CD4-positive, alpha-beta T cell treated with Interleukin-2 at 100 ng/mL for 4 hours (primary cell): ENCODE measurements at places on chromosomes 2 and 18.

DNA sequence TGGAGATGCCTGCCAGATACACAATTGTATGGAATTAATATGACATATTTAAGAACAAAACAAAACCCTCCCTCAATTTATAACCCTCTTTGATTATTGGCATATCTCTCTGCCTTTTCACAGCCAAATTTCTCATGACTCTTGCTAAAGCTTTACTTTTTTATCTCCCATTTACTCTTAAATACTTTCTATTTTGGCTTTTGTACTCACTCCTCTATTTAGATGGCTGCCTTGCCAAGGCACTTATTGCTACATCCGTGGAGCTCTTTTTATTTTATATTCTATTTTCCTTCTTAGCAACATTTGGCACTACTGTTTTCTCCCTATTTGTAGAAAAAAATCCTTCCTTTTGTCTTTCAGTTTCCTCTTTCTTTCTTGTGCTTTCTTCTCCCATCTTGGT is 466.4 kb upstream of the CWC22 start:
- DNase-seq, result no peak

DNA sequence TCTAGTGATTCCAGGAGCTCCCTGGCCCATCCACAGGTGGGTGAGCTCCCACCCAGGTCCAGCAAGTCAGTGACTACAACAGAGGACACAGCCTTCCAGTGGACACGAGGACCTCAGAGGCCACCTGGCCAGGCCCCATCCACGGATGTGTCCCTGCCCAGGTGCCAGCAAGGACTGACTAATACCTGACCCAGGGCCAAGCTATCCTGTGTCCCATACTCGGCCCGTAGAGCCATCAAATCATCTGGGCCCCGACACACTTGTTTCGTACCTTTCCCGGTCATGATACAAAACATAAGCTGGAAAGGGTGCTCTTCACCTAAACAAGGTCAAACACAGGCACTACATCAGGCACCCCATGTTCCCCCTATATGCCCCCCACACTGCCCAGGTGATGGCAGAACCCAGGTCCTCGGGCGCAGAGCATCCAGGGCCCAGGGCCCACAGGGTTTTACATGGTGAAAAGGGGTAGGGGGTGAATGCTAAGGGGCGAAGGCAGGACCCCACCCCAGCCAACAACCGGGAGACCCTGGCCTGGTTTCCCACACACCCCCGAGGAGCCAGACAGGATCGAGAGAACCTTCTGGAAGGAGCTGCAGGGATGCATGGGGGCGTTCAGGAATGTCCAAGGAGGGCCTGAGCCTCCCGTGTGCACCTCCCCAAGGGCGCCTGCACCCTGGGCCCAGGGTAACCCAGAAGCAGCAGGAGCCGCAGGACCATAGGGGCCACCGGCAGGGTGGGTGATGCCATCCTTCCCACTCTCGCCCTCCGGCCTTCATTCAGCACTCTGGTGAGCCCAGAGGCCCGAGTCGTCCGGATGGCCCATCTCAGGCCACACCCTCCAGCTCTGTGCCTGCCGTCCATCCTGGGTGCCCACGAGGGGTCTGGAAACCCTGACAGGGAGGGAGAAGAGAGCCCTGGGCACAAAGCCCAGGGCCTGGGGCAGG is 94.3 kb downstream of the HDAC4 start:
- no peak for DNase-seq

DNA sequence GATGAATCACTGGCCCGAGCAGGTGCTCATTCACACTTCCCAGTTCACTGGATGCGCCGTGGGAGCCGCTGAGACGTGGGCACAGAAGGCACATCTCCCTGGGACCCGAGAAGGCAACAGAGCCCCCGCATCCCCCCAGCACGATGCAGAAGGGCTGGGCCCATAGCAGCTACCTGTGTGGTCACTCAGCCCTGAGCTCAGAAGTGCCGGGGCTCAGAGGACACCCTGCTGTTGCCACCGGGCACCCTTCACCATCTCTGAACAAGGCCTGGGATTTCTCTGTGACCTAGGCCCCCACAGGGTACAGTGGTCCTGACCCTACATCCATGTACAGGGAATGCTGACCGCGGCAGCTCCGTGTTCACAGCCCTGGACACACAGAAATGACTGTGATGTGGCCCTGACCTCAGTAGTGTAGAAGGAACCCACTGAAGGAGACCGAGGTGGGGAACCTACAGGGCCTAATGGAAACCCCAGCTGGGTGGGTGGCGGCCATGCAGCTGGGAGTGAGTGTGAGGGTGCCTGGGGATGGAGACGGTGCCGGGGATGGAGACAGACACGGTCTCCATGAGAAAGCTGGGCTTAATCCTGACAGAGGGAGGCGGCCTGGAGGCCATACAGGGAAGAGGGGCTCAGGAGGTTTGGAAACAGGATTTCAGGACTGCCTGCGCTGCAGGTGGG is 111.9 kb upstream of the OTOS start:
- no peak for DNase-seq

- DNase-seq, result no peak
Observed at GRCh38 chr2:207516206-207516605, 13.6 kb upstream of the CREB1 start.

DNA sequence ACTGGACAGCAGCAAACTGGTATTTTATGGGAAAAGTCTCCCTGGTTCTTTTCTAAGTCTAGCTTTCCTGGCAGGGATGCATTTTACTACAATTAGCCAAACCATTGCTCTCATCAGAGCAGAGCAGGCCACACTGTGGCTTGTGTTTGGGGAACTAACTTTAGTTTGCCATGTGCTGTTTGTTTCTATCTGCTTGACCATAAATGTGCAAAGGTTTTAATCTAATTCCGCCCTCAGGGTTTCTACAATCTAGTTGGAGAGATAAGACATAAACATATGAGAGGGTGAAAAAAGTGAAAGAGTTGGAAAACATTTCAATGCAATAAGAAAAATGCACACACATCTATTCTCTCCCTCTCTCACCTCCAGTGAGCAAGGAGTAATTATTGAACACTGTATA is 86.9 kb upstream of the MAPK4 start:
- no peak for DNase-seq

- no peak for DNase-seq
Observed at GRCh38 chr18:9992300-9992972, 78.6 kb downstream of the VAPA start.

DNA sequence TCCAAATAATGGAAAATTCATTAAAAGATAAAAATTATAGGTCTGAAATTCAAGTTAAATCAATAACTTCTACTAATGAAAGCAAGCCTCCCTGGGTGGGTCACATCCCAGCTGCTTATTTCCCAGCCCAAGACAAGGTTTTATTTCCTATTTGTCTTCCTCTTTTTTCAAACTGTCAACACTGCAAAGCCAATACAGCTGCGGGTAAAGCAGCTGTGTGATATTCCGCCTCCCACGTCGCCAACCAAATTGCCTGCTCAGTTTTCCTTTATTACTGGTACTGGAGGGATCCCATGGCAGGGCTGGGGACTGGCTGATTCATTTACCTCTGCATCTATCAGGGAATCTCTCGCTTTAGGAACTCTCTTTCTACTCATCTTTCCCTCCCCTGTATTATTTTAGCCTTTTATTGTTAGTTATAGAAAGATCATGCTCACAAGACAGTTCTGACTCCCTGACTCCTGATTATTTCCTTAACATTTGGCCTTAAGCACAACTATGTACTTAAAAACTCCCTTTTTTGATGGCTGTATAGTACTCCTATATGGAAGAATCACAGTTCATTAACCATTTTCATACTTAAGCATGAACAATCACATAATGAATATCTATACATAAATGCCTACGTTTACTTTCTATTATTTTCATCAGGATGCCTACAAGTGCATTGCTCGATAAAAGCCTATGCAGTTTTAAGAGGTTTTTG is 253.1 kb downstream of the CDCA7 start:
- DNase-seq, result no peak

GRCh38 chr18:67969458-67969857 is 452.9 kb upstream of the DSEL start:
- no peak for DNase-seq

GRCh38 chr2:44450806-44451205 is 89.1 kb downstream of the CAMKMT start:
- DNase-seq, result no peak

DNA sequence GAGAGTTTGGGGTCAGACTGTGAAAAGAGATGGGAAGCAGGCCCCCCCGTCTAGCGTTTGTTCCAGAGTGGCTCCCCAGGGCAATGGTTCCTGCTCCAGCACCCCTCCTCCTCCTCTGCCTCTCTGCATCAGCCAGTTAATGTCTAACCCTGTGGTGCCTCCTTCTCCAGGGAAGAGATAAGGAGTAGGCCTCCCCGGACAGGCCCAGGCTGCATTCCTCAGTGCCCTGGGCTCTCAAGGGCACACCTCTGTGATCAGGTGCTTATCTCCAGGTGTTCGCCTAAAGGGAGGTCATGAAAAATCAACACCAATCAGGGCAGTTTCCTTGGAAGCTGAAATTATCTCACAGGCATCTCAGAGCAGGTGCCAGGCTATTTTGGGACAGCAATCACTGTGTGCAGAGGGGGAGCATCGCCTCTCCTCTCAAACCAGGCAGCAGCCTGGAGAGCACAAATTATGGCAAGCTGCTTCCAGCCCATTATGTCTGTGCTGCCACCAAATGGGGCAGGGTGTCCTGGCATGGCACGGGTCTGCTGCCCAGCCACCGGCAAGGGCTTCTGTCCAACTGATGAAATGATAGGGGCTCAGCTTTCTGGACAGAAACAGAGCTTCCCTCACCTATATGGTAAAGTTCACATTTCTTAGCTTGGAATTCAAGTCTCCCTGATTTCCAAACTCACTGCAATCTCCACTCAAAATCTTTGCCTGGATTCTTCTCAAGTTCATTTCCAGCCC is 255.8 kb upstream of the SLC14A2 start:
- DNase-seq, result no peak

GRCh38 chr2:158102446-158102845 is 770 bp downstream of the UPP2 start:
- no peak for DNase-seq

GRCh38 chr18:30929718-30930117 is 112.8 kb downstream of the DSC3 start:
- no peak for DNase-seq

DNA sequence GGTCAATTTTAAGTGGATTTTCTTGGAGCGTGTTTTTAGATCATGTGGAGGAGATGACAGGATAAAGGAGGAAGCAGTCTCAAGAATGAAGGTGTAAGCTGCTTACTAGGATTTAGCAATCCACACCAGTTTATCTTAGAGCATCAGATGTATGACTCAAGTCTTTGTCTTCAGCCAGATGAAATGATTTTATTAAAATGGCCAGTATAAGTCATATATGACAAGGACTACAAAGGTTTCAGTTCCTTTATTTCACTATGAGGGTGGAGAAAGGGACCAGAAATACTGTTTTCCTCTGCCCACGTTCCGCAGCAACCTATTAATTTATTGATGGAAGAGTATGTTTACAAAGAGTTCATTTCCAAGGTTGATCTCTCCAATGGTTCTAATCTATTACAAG is 970.5 kb upstream of the SLC39A10 start:
- no peak for DNase-seq

DNA sequence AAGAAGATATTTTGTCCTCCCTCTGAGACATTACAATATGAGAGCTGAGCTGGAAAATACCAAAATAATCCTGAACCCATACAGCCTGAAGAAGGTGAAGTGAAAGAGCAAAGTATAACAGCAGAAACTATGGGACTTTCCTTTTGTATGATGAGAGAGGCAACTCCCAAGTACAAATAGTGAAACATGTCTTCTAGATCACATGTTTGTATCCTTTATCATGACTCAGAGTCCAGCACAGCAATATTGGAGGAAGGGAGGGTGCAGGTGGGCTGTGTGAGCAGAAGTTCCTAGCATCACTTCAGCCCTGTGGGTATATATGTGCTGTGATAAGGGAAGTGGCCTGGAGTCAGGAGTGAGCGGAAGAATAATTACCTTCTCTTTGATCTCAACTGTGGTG is 265.6 kb upstream of the NRXN1 start:
- DNase-seq, result no peak

- DNase-seq, result no peak
Observed at GRCh38 chr2:16128746-16129610, 188.6 kb downstream of the MYCN start.

- no peak for DNase-seq
Observed at GRCh38 chr2:26169226-26169625, 3.7 kb upstream of the GAREM2 start.

DNA sequence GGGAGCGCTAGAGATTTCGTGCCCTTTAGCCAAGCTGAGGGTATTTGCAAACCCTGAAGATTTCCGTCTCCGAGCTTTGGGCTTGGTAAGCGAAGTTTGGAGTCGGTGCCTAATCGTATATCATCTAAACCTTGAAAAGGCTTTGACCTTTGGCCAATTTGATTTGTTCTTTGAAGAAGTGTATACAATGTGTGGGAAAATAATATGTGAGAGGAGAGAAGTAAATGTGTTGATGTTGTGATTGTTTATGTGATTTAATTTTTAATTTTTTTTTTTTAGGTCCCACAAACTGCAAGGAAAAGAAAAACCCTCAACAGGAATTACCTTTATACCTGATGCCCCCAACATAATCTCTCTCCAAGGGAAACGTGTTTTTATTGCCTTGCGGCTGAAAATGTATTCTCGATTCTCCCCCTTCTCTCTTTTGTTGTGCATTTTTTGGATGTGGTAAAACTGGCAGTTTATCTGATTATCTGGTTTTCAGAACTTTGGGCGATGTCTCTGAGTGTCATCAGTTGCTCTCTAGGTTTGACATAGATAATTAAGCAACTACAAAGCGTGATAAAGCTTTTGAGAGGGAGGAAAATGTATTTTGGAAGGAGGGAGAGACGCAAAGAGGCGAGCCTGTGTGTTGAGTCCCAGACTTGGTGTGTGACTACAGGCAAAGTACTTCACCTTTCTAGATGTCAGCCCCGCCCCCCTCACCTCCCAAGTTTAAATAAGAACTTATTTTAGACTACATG is 912 bp upstream of the FBXO11 start:
- peak; percentile 63 for DNase-seq

DNA sequence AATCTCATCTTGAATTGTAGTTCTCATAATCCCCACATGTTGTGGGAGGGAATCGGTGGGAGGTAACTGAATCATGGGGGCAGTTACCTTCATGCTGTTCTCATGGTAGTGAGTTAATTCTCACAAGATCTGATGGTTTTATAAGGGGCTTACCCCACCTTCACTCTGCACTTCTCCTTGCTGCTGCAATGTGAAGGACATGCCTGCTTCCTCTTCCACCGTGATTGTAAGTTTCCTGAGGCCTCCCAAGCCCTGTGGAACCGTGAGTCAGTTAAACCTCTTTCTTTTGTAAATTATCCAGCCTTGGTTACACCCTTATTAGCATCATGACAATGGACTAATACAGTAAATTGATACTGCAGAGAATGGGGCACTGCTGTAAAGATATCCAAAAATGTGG is 57.9 kb downstream of the SCN7A start:
- DNase-seq, result no peak

GRCh38 chr2:210167227-210167626 is 4.0 kb downstream of the KANSL1L start:
- no peak for DNase-seq

GRCh38 chr2:120873958-120874887 is 138.6 kb downstream of the GLI2 start:
- no peak for DNase-seq

GRCh38 chr2:16869711-16870110 is 204.1 kb upstream of the CYRIA start:
- DNase-seq, result no peak

GRCh38 chr2:119751706-119752105 is 8.0 kb upstream of the PTPN4 start:
- DNase-seq, result no peak
